Liver (tissue), 10 donors: ENCODE measurements at places on chromosomes 5 and 9. TPM values are rescaled to one million over a fixed set of nuclear protein-coding genes. Genes with fewer than 3 reads are reported as not detected.

DNA sequence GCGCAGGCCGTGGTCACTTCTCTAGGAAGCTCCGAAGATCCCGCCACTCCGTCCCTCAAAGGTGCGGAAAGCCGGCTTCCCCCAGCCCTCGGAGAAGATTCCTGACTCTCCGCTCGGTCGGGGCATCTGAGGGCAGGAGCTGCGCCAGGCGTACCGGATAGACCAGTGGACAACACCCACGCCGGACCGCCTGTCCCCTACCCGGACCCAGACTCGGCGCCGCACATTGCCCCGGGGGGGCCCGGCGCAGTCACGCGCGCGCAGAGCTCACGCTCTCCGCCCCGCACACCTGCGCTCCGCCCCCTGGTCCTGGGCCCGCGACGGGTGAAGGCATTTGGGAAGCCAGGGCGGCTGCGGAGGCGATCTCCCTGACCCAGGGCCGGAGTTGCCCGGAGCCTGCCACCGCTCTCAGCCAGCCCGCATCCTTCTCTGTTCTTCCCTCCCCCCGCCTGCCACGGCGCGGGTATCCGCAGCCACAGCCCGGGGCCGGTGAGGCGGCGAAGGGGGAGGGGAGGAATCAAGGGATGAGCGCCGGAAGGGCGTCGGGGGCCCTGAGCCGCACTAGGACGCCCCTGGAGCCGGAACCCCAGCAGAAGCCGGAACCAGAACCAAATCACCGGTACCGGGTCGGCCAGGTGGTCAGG lies 448 bp downstream of the RELL2 start:
- H3K4me1 ChIP-seq, result peaks cover 9% of the 10 kb centered on the region
- H3K36me3 ChIP-seq, result no peaks in the 10 kb centered on the region
- peak overlapping the region; percentile 86 for H3K27ac ChIP-seq
- H3K4me3 ChIP-seq, result peak overlapping the region; percentile 94
- H3K27me3 ChIP-seq, result no peaks in the 10 kb centered on the region
- no peak for DNase-seq

GRCh38 chr5:1028481-1029281 lies 20.1 kb downstream of the NKD2 start:
- H3K27me3 ChIP-seq, result no peaks in the 10 kb centered on the region
- H3K27ac ChIP-seq, result no peak overlapping the region
- H3K36me3 ChIP-seq, result no peaks in the 10 kb centered on the region
- H3K4me3 ChIP-seq, result no peak overlapping the region

DNA sequence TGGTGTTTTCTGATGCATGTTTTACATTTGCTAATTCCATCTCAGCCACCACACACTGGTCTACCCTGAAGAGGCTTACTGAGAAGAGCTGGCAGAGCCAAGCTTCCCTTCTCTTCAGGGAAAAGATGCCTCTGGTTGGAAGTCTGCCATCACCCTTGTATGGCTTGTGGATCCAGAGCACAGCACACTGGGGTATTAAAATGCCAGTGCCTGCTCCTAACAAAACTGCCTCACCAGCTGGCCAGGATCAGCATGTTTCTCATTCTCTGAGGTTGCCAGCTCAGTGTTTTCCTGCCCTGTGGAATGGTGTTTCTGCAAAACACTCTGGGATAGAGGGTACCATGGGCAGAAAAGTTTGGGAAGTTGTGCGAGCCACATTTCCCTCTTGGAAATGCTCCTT lies 31.6 kb upstream of the ZNF618 start:
- H3K27me3 ChIP-seq, result no peaks in the 10 kb centered on the region
- no peak for DNase-seq
- no peaks in the 10 kb centered on the region for H3K36me3 ChIP-seq
- no peaks in the 10 kb centered on the region for H3K4me1 ChIP-seq

TERT gene
- not detected for total RNA-seq

IL17B gene
- total RNA-seq, result not detected

CCL28 gene
- total RNA-seq, result 1.0 TPM

NREP gene
- total RNA-seq, result 12.6 TPM

ARRDC1 gene
- total RNA-seq, result 31.6 TPM

- no peak overlapping the region for H3K27ac ChIP-seq
- no peak for DNase-seq
- H3K27me3 ChIP-seq, result no peaks in the 10 kb centered on the region
- no peak overlapping the region for H3K4me3 ChIP-seq
- peaks cover 22% of the 10 kb centered on the region for H3K4me1 ChIP-seq
- H3K36me3 ChIP-seq, result peaks cover 16% of the 10 kb centered on the region
These were observed 64.3 kb downstream of the MVB12B start for GRCh38 chr9:126390923-126391322.

RASEF gene
- total RNA-seq, result 1.5 TPM

PDZD2 gene
- 0.42 TPM for total RNA-seq

DNA sequence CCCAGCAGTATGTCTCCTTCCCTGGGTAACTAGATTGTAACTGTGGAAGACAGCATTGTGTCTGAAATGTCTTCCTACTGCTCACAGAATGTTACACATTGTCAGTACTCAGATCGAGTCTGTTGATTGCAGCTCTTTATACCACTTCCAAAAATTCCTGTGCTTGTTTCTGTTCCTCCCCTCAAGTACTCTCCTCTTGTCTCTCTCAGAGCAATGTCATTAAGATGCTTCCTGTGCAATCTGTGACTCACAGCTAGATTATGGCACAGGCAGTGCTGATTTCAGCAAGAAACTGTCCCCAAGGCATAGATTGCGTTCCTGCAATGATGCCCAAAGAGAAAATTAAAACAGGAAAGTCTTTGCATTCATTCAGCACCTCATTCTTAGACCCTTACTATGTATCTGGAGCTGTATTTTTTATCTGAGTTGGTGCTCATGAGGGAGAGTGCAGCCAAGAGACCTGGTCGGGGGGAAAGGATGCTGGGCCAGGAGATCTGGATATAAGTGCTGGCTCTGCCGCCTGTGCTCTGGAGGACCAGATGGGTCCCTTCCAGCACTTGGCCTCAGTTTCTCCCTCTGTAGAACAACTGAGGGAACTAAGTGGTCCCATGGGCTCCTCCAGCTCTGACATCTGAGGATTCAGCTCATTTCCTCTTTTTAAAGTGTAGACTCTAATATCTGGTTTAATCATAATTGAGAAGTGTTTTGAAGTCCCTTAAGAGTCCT lies 40.8 kb upstream of the GNPDA1 start:
- no peaks in the 10 kb centered on the region for H3K4me1 ChIP-seq
- no peak overlapping the region for H3K27ac ChIP-seq
- DNase-seq, result no peak
- no peaks in the 10 kb centered on the region for H3K36me3 ChIP-seq
- H3K4me3 ChIP-seq, result no peak overlapping the region
- no peaks in the 10 kb centered on the region for H3K27me3 ChIP-seq

DNA sequence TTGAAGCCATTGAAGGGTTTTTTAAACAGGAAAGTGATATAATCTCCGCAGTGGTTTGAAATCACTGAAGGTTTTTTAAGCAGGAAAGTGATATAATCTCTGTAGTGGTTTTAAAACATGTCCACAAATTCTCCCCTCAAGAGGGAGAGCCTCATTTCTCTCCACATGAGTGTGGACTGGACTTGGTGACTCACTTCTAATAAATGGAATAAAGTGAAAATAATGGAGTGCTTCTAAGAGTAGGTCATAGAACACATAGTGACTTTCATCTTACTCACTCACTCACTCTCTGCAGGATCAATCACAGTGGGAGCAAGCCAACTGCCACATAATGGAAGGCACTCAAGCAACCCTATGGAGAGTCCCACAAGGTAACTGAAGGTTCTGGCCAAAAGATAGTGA lies 12.0 kb downstream of the CTNNAL1 start:
- H3K4me3 ChIP-seq, result no peak overlapping the region
- H3K27me3 ChIP-seq, result no peaks in the 10 kb centered on the region
- no peak for DNase-seq
- H3K4me1 ChIP-seq, result no peaks in the 10 kb centered on the region
- no peaks in the 10 kb centered on the region for H3K36me3 ChIP-seq

VCAN gene
- total RNA-seq, result 7.8 TPM

NMUR2 gene
- not detected for total RNA-seq

PCDHB11 gene
- 0.33 TPM for total RNA-seq

DNA sequence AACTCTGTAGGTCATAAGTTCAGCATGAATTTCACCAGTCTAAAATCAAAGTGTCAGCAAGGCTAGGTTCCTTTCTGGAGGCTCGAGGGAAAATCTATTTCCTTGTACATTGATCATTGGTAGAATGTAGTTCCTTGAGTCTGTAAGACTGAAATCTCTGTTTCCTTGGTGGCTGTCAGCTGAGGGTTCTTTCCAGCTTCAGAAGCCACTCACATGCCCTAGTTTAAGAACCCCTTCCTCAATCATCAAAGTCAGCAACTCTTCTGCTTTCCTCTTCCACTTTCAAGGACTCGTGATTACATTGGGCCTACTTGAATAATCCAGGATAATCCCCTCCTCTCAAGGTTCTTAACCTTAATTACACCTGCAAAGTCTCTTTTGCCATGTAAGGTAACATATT lies 4.9 kb upstream of the SCAMP1 start:
- DNase-seq, result no peak
- no peaks in the 10 kb centered on the region for H3K27me3 ChIP-seq
- H3K36me3 ChIP-seq, result no peaks in the 10 kb centered on the region
- no peak overlapping the region for H3K27ac ChIP-seq

- H3K4me1 ChIP-seq, result peaks cover 9% of the 10 kb centered on the region
- H3K27me3 ChIP-seq, result no peaks in the 10 kb centered on the region
- no peak for DNase-seq
- no peak overlapping the region for H3K27ac ChIP-seq
These were observed 8.9 kb downstream of the ARAP3 start for GRCh38 chr5:141672841-141673813.

DNA sequence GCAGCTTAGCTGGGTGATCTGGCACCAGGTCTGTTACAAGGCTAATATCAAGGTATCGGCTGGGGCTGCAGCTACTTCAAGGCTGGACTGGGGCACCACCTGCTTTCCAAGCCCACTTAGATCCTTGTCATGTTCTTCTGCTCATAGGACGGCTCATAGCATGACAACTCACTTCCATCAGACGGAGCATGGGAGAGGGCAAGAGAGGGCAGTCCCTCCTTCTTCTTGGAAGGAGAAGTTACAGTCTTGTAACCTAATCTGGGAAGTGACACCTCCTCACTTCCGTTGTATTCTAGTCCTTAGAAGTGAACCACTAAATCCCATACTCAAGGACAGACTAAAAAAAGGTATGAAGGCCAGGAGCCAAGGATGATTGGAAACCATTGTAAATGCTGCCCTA lies 258.2 kb downstream of the MAST4 start:
- no peaks in the 10 kb centered on the region for H3K4me1 ChIP-seq
- H3K27me3 ChIP-seq, result no peaks in the 10 kb centered on the region
- no peak overlapping the region for H3K27ac ChIP-seq
- H3K36me3 ChIP-seq, result no peaks in the 10 kb centered on the region
- DNase-seq, result no peak

BRINP1 gene
- under 0.01 TPM for total RNA-seq

GRCh38 chr9:117516676-117517632 lies 102.1 kb upstream of the ASTN2 start:
- DNase-seq, result no peak
- no peaks in the 10 kb centered on the region for H3K36me3 ChIP-seq
- H3K27me3 ChIP-seq, result no peaks in the 10 kb centered on the region
- no peak overlapping the region for H3K4me3 ChIP-seq

IFNA21 gene
- not detected for total RNA-seq

GRCh38 chr5:59685191-59685530 lies 208.4 kb downstream of the PDE4D start:
- H3K36me3 ChIP-seq, result no peaks in the 10 kb centered on the region
- H3K27me3 ChIP-seq, result no peaks in the 10 kb centered on the region
- no peaks in the 10 kb centered on the region for H3K4me1 ChIP-seq

DNA sequence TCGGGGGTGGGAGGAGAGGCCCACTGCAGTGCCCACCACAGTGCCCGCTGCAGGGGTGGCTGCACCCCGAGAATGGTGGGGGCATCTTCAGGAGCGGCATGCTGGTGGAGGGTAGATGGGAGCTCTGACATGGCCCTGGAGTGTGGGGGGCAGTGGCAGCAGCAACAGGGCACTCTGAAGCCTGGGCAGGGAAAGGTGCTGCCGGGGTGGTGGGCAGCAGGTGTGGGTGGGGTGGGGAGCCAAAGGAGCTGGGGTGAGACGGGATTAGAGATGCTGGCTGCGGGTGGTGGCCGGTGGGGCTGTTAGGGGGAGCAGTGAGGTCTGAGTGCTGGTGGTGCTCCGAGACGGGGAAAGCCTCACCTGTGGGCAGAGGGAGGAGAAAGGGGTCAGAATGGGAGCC lies 18.0 kb downstream of the FAM193B start:
- no peak overlapping the region for H3K4me3 ChIP-seq
- peaks cover 23% of the 10 kb centered on the region for H3K36me3 ChIP-seq

NPDC1 gene
- total RNA-seq, result 2.7 TPM

- no peak for DNase-seq
- no peaks in the 10 kb centered on the region for H3K27me3 ChIP-seq
- no peak overlapping the region for H3K27ac ChIP-seq
These were observed 43.7 kb downstream of the RANBP6 start for GRCh38 chr9:5971740-5972139.

- no peaks in the 10 kb centered on the region for H3K36me3 ChIP-seq
- H3K27ac ChIP-seq, result no peak overlapping the region
- no peak overlapping the region for H3K4me3 ChIP-seq
- no peaks in the 10 kb centered on the region for H3K27me3 ChIP-seq
These were observed 53.7 kb upstream of the FABP6 start for GRCh38 chr5:160175438-160176218.

GRCh38 chr9:107290619-107291018 lies 7.5 kb downstream of the RAD23B start:
- H3K27ac ChIP-seq, result no peak overlapping the region
- H3K36me3 ChIP-seq, result no peaks in the 10 kb centered on the region
- peaks cover 83% of the 10 kb centered on the region for H3K4me1 ChIP-seq
- DNase-seq, result no peak
- no peak overlapping the region for H3K4me3 ChIP-seq
- no peaks in the 10 kb centered on the region for H3K27me3 ChIP-seq

CCNI2 gene
- 0.05 TPM for total RNA-seq

DNA sequence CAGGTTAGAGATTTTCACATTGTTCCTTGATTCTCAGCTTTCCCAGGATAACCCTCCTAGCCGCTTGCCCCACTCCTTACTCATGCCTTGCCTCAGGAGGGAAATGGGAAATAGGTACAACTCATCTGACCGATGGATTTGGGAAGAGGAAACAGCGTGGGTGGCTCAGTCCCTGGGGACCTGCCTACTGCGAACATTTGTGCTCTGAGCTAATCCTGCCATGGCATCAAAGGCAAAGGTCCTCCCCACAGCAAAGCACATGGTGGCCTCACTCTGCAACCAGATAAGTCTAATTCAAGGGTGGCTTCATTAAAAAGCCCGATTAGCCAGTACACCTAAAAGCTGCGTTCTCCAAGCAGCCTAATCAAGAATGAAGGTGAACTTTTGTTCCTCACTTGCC lies 82.4 kb upstream of the ADRA1B start:
- DNase-seq, result no peak
- no peak overlapping the region for H3K27ac ChIP-seq
- no peak overlapping the region for H3K4me3 ChIP-seq
- H3K36me3 ChIP-seq, result no peaks in the 10 kb centered on the region
- no peaks in the 10 kb centered on the region for H3K27me3 ChIP-seq
